ENCODE measurements at places on chromosomes 6 and 20.

DNA sequence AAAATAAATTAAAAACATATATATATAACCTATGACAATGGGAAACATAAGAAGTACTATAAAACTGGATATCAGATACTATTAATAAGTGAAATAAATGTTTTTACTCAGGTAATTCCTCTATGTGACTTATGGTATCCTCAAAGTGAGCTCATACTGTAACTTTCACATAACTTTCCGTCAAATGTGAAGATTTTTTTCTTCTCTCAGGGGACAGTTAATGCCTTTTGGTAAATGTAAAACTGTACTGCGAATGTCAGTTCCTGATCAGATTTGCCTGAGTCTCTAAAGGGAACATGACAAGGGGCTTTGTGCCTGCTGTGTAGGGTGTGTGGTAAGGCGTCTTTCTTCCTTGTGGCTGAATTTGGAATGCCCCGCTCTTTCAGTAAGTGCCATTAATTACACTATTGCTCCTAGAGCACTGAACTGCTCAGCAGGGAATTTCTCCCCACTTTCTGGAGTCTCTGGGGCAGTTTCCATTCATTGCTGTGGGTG is 271.8 kb downstream of the PRL start:
- DNase-seq, result peak; percentile 32

- DNase-seq, result no peak
These were observed 311.1 kb downstream of the ADGRG6 start for GRCh38 chr6:142612956-142613355.

DNA sequence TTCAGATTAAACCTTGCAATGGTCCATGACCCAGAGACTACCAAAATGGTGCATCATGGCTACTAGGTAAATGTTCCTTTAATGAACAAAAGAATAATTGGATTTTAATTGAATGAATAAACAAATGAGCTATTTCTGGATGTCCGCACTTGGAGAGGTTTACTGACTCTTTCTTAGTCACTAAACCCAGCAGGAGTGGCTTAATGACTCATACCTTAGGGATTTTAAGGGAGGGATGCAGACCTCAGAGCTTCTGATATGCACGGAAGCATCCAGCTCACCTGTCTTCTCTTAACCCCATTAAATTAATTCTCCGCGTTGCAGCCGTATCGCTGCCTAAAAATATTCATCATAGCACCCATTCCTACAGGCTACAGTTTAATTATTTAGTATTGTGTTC is 970.0 kb upstream of the SLC35B3 start:
- peak; percentile 79 for DNase-seq

DNA sequence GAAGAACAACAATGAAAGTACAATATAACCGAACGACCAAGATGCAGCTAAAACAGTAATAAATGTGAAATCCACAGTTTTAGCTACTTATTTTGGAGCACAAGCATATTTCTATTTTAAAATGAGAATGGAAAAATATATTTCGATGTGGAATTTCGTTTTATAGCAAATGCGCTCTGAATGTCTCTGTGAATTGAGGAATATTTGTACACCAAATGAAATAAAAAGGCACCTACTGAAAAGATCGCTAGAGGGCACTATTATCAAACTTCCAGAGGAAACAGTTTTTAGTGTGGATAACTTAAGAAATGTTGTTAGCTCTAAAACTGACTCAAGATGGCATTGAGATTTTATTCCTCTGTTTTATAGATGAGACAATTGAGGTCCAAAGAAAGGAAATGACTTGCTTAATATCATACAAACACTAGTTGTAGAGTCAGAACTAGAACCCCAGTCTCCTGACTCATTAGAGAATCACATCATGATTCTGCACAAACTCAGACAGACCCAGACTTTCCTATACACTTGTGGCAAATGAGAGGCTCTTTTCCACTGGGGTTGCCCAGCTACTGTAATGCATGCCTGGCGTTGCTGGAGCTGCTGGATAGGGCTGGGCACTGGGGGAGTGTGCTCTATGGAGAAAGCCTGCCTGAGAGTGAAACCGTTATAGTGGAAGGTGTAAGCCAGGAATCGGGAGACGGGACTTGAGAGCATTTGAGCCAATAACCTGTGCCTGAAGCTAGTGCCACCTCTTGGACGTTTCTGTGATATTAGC is 51.9 kb downstream of the GCLC start:
- peak; percentile 58 for DNase-seq

GRCh38 chr20:6623989-6624388 is 143.5 kb upstream of the BMP2 start:
- no peak for DNase-seq

GRCh38 chr20:25033265-25033923 is 24.5 kb downstream of the ACSS1 start:
- no peak for DNase-seq

DNA sequence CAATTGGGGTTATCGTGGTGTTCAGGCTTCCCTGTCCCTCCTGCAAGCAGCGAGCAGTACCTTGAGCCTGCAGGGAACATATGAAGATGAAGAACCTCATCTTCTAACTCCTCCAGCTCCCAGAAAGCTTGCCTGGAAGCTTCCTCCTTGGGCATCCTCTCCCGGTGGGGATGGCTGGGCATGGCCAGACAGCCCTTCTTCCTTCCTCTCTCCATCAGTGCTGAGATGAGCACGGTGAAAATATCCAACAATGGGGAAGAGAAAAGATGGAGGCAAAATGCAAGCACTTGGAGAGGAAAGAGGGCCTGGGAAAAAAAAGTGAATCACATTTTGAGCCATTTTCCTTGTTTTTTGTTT is 107.7 kb upstream of the FOXA2 start:
- no peak for DNase-seq

- peak; percentile 49 for DNase-seq
These were observed at the start of gene LAMA4 for GRCh38 chr6:112253841-112254816. LAMA4 (minus strand) TSS chr6:112254567; CDS start chr6:112254150, 417 bp downstream.

DNA sequence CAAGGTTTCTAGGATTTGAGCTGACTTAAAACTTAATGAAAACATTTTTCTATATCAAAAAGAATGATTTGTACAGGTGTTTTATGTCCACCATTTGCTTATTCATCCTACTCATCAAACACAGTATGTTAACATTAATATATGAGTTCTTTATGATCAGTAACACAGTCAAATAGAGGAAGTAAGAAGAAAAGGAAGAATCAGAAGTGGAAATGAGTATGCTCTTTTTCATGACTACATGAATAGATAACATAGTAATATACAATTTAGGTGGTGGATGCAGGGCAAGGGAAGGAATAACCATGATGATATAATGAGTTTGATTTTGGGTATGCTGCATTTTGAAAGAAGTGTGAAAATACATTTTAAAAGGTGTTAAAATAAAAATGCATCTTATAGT is 16.5 kb downstream of the KPNA5 start:
- no peak for DNase-seq

DNA sequence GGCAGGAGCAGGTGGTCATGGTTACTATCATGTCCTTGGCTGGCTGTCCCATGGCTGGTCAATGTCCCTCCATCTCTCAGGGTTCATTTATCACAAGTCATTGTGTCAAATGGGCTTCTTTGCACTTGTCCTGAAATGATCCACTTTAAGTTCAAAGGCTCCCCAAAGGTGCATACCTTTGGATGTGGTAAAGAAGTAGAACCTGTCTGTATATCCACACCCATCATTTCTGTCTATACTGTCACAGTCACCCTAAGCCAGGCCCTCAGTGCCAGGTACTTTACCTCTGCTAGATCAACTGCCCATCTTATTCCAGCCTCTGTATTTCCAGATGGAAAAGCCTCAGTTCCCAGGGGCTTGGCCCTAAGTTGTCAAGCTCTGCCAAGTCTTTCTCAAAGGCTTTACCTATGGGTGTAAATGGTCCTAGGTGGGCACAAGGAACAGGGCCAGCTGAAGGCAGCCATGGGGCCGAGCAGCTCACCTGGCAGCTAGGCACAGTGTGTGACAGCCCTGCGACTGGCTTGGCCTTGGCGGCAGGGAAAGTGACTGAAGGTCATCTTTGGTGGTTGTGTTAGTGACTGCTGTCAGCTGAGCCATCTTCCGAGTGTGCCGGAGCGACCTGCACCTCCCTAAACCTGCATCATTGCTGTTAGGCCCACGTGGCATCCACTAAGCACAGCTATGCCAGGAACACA is 198.4 kb downstream of the SYNDIG1 start:
- DNase-seq, result no peak

- DNase-seq, result peak; percentile 76
These were observed 1.7 kb downstream of the NUDT3 start for GRCh38 chr6:34390531-34391472.

DNA sequence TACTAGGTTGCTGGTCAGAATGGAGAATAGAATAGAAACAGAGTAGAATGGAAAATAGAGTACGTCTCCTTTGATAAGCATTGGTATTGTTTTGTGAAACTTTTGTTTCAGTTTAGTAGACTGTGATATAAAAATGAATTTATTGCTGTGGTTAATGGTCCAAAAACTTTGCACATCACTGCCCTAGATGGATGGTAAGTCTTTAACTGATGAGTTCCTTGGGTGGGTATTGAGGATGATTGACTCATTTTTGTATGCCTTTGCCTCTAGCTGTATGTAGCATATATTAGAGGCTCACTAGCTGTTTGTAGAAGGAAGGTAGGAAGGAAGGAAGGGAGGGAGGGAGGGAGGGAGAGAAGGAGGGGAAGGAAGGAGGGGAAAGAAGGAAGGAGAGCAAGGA is 48.3 kb downstream of the ZDHHC14 start:
- DNase-seq, result no peak

GRCh38 chr6:45532721-45533210 is 155.0 kb upstream of the SUPT3H start:
- DNase-seq, result peak; percentile 78

GRCh38 chr6:170098428-170099170 is 192.3 kb downstream of the DLL1 start:
- no peak for DNase-seq

DNA sequence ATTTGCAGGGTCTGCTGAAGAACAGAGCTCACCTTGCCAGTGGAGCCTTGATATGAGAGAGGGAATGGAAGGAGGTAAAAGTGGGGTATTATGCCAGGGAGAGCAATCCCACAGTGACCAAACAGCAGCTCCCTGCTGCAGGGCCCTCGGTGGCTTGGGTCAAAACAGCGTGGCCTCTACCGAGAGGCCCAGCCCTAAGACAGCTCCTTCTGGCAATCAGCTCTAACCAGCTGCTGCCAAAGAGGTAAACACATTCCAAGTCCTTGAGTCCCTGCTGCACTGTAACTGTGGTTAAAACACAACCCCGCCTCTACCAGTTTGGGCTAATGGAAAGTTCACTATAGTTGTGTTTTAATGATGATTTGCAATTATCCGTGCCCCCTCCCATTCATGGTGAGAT is 1.4 kb upstream of the DAAM2 start:
- peak; percentile 53 for DNase-seq

DNA sequence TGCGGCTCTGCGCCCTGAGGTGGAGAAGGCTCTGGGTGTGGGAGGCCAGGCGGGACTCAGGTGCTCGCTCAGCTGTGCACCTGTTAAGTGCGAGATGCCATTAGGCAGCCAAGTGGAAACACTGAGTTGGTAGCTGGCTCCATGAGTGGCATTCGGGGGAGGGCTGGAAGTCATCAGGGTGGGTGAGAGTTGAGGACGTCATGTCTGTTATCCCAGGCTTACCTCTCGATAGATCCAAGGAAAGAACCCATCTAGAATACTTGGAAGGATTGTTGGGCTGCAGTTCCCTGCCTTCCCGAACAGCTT is 41.3 kb downstream of the TAF8 start:
- no peak for DNase-seq

DNA sequence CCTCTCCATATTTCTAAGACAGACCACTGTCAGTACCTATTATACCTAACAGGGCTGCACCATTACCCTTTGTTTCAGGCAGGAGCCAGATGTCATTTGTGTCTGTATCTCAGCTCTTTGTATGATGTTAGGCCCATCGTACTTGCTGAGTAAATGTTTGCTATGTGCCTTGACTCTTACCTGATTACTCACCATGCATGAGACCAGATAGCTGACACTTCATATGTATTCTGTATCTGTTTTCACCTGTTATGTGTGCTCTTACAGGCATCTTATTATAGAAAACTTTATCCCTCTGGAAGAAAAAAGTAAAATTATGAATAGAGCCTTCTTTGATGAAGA is 31.7 kb upstream of the ASXL1 start:
- no peak for DNase-seq

DNA sequence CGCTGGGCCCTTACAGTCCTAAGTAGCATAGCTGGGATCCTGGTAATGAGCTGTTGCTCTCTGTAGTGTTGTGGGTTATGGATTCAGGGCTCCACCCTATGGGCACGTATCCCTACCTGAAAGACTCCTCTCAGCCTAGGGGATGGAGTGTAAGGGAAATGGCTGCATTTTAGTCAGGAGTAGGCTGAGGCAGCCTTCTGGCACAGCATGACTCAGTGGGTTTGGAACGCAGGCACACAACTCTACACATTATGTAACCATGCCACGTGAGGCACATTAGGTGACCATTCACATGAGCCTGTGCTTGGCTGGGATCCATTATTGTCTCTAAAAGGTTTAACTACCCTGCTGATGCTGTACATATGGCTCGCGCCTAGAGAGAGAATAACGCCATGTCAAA is 27.8 kb downstream of the HDDC2 start:
- DNase-seq, result peak; percentile 89

GRCh38 chr6:154648888-154649205 is 84.4 kb upstream of the SCAF8 start:
- DNase-seq, result no peak

- no peak for DNase-seq
These were observed 8.2 kb downstream of the RTN4IP1 start for GRCh38 chr6:106620931-106621672.

DNA sequence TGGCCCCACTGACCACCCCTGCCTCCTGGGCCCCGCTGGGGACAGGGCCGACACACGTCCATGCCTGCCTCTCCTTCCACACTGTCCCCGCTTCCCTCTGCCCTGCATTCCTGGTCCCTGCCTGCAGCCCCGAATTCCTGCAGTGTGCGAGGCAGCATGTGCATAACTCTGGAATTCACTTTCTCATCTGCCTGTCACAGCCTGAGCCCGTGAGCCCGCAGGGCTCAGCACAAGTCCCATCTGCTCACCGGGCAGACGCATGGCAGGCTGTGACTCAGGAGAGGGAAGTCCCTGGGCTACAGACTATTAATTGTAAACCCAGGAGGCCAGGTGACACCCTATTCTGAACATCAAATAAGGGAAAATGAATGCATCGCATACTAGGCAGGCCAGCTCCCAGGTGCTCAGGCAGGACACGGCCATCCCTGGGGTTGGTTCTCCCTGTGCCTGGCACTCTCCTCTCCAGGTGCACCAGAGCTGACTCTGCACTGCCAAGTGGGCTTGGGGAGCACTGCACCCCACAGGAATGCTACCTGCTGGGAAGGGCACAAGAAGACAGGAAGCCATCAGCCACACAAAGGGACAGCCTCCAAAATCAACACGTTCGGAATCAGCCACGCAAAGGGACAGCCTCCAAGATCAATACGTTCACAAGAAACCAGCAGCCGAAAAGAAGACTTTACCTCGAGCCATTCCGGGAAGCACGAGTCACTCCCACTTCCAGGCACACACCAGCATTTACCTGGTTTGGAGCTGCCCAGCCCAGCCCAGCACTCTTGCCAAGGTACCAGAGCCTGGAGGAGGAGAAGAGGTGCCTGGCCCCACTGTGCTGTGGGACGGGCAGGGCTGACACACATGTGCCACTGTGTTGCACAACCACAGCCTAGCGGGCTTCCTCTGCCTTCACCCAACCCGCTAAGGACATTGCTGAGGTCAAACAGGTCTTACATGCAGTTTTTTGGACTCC is 65.9 kb downstream of the DLL1 start:
- DNase-seq, result peak; percentile 93

GRCh38 chr6:1613688-1614447 is 4.2 kb downstream of the FOXC1 start:
- no peak for DNase-seq

Data from RPMI7951 (cell line).